ENCODE measurements at places on chromosomes 16 and 17.

DNA sequence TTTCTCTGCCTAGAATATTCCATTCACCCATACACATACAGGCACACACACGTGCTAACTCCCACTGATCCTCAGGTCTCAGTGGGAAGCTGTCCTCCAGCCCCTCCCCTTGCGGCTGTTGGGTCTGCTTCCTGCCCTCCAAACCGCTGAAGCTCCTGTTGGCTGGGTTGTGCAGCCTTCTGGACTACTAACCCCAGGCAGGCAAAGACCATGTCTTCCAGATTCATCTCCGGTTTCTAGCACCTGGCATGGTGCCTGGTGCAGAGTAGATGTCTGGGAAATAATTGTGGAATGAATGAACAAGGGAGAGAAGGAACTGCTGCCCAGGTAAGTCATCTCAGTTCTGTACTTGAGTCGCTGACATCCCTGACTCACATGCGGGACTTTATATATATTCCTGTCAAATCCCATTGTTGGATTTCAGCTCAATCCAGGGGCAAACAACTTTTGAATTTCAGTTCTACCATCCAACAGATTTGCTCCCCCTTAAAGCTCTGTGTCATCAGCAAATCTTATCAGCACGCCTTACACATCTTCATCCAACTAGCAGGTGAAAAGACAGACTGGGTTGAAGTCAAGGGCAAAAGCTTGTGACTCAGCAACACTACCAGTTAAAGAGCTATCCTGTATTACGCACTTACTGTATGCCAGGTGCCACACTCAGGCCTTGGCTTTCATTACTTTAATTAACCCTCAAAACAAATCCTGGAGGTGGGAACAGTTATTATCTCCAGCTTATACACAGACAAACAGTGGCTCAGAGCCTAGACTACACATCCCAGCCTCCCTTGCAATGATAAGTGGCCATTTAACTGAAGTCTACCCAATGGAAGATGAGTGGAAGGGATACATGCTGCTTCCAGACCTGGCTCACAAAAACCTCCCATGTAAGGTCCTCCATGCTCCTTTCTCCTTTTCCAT is 51.1 kb downstream of the SRCIN1 start:
- DNase-seq = no peak

DNA sequence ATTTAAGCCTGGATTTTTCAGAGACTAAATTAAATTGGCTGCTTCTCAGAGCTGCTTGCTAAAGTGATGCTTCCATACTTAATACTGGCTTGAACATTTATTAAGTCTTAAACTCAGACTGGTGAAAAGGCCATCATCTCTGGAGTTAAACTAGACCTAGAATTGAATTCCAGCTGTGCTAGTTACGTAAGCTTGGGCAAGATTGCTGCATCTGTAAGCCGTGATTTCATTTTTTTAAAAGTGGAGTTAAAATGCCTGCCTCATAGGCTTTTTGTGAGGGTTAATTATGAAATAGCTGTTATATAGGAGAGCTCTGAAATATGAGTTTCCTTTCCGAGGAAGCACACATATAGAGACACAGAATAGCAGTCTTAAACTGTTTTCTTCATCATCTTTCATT is 84.7 kb downstream of the VAT1L start:
- DNase-seq = no peak

- no peak for DNase-seq
Measured at GRCh38 chr16:66044556-66044955, 321.9 kb upstream of the CDH5 start.

- DNase-seq = no peak
Measured at GRCh38 chr16:55462241-55462640, 16.8 kb upstream of the MMP2 start.

All from brain pericyte (primary cell).